LNCaP clone FGC (cell line): ENCODE measurements at places on chromosomes 16 and 17.

DNA sequence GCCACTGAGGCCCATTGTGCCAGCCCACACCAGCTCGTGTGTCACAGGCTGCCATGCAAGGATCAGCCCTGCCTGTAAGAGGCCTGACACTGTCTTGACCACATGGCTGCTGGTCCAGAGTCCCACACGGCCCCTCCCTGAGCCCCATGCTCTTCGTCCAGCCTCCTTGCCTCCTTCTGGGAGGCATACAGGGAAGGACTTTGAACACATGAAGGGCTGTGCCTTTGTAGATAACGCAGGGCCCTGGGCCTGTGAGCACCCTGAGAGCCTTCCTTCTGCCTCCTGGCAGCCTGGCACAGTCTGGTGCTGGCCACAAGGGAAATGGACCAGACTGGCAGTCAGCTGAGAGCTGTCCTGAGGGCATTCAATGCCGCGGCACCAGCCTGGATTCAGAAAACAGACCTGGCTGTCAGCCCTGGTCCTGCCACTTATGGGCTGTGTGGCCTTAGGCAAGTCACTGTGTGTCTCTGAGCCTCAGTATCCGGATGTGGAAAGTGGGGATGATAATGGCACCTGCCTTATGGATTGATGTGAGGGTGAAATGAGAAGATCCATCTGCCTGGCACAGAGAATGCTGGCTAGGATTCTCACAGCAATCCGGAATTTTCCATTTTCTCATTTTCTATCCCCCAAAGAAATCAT, 19.2 kb upstream of the SPNS2 start:
- DNase-seq: no peak

GRCh38 chr17:78335209-78335608, 24.7 kb downstream of the SOCS3 start:
- DNase-seq: no peak

GRCh38 chr17:33596899-33597298, 303.8 kb upstream of the ASIC2 start:
- DNase-seq: no peak

DNA sequence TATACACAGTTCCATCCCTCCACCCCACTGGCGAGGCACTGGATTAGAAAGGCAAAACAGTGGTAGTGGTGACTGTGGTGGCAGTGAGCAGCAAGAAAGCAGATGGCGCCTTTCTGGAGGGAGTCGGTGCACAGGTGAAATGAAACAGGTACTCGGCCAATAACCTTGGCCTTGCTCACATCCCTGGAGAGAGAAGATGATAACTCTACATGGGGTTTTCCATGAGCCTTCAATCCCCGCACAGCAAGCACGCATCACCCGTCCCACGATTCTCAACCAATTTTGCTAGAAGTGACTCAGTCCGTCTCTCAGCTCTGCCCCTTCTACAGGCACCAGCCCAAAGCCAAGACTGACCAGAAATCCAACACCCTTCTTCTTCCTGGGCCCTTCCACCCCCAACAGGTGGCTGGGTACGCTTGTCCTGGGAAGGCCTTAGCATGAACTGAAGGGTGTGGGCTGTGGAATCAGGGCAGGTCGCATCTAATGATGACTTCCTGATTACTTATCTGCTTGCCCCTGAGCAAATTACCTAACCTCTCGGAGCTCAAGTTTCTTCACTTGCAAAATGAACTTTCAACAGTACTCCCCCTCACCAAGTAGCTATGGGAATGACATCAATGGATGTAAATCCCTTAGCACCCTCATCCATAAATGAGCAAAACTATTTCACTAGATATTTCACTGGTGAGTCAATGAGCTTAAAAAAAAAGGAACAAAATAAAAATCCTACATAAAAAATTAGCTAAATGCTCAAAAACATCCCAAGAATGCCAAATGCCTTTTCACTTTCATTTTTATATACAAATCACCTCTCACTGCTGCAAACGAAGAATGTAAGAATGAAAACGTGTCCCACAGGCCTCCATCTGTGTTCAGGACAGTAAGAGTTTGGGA, 18.0 kb downstream of the XPO6 start:
- no peak for DNase-seq

GRCh38 chr16:12811441-12812383, 8.0 kb upstream of the CPPED1 start:
- DNase-seq: peak; percentile 87
